Motor neuron (in vitro differentiated cells): ENCODE measurements at places on chromosomes 11 and 22.

DNA sequence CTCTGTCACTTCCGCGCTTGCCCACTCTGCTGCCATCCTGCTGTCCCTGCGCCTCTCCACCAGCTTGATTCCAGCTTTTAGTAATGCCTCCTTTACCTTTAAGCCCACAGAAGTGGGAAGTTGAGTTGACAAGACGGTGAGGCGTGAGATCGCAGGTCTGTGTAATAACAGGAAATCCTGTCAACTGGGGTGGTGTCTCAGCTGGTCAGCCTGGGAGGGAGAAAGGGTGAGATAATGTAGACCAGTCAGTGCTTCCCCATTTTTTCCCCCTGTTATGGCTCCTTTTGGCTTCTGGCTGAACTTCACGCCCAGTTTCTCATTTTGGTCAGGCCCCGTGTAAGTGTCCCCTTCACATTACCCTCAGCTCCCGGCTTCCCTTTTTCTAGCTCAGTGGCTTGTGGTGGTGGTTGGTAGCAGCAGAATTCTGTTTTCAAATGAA, 98.9 kb downstream of the TRAF6 start:
- ATAC-seq, result no peak

GRCh38 chr22:28402060-28402459, 277.6 kb downstream of the TTC28 start:
- ATAC-seq, result no peak

DNA sequence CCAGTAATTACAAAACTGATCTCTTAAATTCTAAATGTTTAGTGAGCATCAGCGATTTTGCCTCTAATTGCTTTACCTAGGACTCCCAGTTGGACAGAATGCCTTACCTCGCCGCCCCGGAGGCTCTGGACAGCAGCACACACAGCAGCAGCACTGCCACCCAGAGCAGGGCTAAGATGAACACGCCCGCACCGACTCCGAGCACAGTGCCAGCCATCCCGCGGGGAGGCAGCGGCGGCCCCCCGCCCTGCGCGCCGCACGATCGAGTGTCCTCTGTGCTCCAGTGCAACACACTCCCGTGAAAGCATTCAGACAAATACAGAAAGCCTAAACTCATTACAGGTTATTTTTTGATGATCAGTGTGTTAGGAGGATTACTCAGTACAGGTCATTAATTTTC, 9.4 kb downstream of the TMEM218 start:
- ATAC-seq, result no peak

GRCh38 chr11:5291207-5291838, 10.4 kb downstream of the OR51B4 start:
- no peak for ATAC-seq

- no peak for ATAC-seq
These were observed 7.3 kb downstream of the RTN4RL2 start for GRCh38 chr11:57467508-57468157.
